ENCODE measurements at places on chromosomes 4 and X.

DNA sequence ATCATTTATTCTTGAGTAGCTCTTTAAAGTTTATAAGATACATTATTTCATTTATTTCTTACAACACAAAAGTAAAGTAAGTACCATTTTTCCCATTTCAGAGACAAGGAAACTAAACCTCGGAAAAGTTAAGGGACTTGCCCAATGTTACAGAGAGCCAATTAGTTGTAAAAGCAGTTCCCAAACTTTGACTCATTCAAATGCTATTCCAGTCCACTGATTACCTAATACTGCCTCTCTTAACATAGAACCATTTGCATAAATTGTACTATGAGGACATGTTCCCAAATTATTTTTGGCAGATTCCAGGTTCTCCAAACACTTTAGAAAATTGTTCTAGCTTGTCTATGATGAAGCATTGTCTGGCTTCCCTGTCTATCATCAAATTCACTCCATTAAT, 45.6 kb upstream of the GRIA3 start:
- no peak for DNase-seq

DNA sequence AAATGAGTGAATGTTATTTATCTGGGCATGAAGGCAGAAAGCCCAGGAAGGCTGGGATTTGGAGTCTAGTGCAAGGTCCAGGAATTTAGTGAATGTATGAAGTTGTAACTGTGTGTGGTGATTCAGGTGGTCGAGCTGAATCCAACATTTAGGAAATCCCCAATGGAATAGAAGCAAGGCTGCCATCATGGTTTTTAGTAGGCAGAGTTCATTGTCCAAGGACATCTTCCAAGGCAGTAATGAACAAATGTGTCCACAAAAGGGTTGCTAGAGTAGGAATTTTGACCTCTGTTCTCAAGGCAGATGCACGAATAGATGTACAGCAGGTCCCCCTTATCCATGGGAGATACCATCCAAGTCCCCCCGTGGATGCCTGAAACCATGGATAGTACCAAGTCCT, 42.9 kb upstream of the ACSL1 start:
- DNase-seq: no peak

DNA sequence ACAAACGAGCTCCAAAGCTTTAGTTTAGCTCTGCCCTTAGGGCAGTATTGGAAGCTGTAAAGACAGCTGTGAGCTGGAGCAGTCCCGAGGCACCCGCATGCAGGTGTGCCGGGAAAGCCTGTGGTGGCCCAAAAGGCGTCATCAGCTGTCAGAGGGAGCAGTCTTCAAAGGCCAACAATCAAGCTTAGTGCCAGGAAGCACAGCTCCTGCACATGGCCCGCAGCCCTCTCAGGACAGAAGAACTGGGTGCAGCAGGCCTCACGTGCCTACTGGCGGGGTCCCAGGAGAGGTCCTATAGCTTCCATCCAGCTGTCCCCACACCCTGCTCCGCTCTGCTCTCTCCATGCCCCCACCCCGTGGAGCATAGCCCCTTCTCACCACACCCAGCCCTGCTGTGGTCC, 92.2 kb upstream of the TRIM2 start:
- no peak for DNase-seq

DNA sequence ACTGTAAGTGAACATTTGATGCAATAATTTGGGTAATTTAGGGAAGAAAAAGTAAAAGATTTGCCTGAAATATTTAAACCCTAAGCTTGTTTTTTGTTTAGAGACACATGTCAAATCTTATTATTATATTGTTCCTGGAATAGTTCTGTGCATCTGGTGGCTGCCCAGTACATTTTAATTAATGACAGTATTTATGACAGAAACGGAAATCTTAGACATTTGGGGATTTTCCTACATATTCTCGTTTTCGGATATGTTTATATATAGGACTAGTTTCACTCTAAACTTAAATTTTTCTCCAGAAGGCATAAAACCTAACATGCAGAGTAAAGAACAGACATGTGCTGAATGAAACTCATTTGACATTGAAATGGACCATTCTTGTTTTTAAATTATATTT, 125.6 kb upstream of the PAQR3 start:
- no peak for DNase-seq

All from activated naive CD4-positive, alpha-beta T cell (primary cell).